ENCODE measurements at places on chromosomes 5 and 9.

- DNase-seq: no peak
These were observed 32.1 kb upstream of the LMNB1 start for GRCh38 chr5:126744836-126745235.

- no peak for DNase-seq
These were observed 41.9 kb downstream of the HSDL2 start for GRCh38 chr9:112421771-112422222.

- DNase-seq: no peak
These were observed 13.5 kb downstream of the SETX start for GRCh38 chr9:132341177-132341840.

GRCh38 chr5:90161414-90161813, 248.1 kb downstream of the CETN3 start:
- no peak for DNase-seq

GRCh38 chr5:78699552-78700153, 51.1 kb upstream of the LHFPL2 start:
- DNase-seq: no peak

GRCh38 chr5:76851728-76852369, 2.0 kb downstream of the S100Z start:
- no peak for DNase-seq

DNA sequence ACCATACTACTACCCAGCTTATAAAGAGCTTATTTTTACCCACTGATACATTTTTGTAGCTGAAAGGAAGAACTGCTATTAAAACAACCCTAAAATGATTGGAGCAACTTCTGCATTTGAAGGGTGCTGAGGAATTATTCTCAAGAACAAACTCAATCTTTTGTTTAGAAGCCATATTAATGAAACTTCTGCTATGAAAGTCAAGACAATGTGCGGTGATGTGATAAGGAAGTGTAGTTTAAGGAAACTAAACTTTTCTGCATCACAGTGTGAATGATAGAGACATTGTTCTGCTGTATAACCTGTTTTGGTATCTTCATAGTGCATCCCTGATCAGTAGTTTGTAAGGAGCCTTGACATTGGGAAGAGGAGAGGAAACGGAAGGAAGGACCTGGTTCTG, 408.5 kb downstream of the TMEM38B start:
- DNase-seq: no peak

GRCh38 chr5:110070836-110071235, 381.1 kb downstream of the MAN2A1 start:
- DNase-seq: no peak

GRCh38 chr9:128634111-128634510, 22.5 kb downstream of the DYNC2I2 start:
- no peak for DNase-seq

GRCh38 chr5:115387816-115388215, 91.4 kb upstream of the CCDC112 start:
- no peak for DNase-seq

Measured in central memory CD8-positive, alpha-beta T cell (primary cell).